Large intestine (tissue), 12 donors: ENCODE measurements at places on chromosomes 16 and 17. TPM values are rescaled to one million over a fixed set of nuclear protein-coding genes. Genes with fewer than 3 reads are reported as not detected.

DNA sequence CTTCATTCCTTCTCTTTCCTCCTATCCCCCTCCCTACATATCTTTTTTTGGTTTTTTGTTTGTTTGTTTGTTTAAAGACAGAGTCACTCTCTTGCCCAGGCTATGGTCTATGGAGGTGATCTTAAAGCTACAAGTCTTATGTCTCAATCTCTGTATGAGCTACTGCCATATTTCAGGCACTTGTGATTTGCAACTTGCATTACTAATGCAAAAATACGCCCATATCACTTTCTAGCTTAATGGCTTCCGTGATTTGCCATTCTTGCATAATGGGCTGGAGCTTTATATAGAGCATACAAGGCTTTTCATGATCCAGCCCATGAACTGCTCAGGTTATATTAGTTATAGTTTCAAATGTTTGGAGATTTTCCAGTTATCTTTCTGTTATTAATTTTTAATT, 7.5 kb downstream of the CFAP97D1 start:
- DNase-seq, result no peak

DNA sequence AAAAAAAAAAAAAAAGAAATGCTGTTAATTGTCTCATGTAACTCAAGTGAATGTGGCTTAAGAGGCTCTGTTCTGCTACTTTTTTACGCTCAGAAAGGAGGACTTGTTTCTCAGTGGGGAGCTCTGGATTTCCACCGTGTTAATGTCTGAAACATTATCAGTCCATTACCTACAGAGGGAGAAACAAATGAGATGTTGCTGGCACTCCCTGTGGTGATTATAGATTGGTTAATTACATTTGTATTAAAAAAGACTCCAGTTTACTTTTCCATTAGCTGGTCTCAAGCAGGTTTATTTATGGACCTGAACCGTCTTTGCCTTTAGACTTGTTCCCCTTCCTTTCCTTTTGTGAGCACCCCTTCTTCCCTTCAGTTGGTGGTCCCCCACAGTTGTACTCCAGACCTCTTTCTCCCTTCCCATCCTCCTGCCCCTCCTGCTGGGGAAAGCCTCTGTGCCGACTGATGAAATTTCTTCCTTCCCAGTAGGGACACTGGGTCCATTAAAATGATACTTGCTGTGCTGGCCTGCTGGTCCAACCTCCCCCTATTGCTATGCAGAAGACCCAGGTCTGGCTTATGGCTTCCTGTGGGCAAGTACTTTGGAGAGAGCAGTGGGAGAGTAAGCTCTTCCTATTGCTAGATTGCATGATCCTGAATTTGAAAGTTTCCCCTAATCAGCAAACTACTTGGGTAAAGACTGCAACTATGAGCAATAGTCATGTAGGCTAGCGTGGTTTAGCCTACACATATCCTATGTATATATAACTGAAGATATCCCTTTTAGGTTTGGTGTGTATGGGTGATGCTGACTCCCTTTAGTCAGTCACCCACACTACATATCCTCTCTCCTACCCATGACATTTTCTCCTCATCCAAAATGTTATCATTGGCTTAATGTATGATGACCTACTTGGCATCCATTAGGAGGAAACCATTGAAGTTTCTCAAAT, 8.1 kb downstream of the CDC6 start:
- no peak for DNase-seq

DNA sequence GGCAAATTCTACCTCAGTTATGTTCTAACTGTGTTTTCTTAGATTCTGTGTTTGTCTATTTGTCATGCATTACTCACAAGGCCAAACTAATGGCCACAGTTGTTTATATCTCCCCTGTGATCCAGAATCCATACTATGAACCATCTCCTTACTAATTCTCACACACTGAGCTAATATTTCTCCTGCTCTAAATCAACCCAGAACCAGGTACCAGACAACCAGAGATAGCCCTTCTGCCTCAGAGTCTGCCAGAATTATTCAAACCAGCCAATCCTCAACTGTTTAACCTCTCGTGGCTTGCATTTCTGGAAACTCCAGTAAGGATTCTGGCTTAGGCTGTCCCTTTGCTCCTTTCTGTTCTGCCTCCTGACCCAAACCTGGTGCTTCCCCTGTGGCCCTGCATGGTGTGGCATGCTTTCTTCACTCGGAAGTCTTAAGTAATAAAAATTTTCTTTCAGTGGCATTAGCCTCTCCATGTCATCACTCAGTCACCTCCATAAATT, 59.4 kb downstream of the EFCAB5 start:
- peak; percentile 3 for DNase-seq

DNA sequence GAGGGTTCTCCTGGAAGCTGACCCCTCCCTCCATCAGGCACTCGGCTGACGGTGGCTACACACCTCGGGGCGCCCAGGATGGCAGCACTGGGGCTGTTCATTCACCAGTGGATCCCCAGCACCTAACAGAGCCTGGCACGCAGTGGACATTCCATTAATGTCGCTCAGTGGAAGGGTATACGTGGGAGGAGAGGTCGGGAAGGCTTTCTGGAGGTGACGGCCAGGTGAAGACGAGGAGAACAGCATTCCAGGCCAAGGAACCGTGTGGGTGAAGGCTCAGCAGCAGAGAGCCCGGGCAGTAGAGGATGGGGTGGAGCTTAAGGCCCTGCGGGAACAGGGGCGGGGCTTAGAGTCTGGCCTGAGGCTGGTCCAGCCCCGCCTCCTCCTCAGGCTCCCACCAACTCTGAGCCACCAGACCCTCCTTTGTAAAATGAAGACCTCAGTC, 2.5 kb upstream of the HS3ST6 start:
- no peak for DNase-seq

GRCh38 chr16:67910158-67910557, 17.1 kb downstream of the PSKH1 start:
- no peak for DNase-seq

- no peak for DNase-seq
Observed at GRCh38 chr17:67853703-67854102, 28.4 kb downstream of the BPTF start.

- no peak for DNase-seq
Observed at GRCh38 chr16:16042076-16042475, 92.7 kb downstream of the ABCC1 start.

GRCh38 chr17:51921500-51921899, 237.0 kb downstream of the CA10 start:
- DNase-seq, result no peak

DNA sequence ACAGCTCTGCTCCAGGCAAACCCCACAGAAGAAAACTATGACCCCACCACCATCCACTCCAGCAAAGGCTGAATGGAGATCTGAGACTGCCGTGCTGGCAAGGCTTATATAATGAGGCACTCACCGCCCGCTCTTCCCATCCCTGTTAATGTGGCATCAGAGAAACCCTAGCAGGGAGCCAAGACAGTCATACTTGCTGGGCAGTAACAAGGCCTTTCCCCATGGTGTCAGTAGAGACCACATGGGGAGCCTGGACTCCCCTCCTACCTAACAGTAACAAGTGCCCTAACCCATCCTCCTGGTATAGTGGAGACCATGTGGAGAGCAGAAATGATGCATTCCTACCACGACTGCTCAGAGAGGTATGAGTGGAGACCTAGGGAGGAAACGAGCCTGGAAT, 235.2 kb downstream of the C16orf78 start:
- peak; percentile 52 for DNase-seq

DNA sequence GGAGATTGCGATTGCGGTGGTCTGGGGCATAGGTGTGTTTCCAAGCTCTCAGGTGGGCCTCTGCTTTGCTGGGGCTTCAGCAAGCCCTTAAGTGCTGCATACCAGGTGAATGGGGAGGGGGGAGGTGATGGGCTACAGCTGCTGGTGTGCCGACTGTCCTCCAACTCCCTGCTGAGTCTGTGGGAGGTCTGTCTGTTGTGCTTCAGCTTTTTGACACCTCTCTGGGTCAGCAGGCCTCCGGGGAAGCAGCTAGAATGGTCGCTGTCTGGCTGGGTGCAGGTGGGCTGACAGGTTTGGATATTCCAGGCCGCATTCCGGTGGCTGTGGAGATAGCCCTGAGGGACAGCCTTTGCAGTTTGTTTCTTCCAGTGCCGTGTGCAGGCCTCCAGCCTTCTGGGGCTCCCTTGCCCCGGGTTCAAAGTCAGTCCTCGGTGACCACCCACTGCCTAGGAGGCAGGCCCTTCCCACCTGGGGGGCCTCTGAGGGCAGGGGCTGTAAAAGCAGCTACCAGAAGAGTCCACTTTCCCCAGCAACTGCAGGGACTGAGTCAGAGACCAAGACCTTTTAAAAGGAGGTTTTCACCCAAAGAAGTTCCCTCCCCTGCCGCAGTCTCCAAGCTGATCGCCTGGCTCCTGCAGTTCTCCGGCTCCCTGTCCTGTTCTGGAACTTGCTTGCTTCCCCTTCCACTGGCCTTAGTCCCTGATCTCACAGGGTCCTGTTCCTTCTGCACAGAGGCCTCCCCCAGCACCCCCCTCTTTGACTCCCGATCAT, 2.0 kb upstream of the TTYH2 start:
- peak; percentile 90 for DNase-seq

- DNase-seq, result no peak
Observed at GRCh38 chr17:80760511-80760911, 215.9 kb downstream of the RPTOR start.

- DNase-seq, result no peak
Observed at GRCh38 chr17:79897243-79898063, 58.2 kb upstream of the CBX4 start.

DNA sequence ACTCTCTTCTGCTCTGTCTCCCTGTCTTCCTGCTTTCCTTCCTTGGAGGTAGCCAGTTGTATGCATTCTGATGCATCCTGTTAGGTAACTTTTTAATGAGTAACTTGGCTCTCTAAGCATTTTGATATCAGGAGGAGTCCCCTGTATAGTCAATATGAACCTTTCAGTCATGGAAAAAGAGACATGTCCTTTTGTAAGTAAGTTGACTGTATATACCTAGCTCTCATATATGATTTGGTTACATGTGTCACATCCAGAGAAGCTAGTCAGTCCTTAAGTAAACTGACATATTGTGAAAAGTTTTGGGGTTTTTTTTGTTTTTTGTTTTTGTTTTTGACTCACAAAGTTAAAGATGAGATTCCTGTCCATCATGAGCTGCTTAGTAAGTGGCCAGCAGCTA, 18.8 kb downstream of the UTP18 start:
- DNase-seq, result no peak

DNA sequence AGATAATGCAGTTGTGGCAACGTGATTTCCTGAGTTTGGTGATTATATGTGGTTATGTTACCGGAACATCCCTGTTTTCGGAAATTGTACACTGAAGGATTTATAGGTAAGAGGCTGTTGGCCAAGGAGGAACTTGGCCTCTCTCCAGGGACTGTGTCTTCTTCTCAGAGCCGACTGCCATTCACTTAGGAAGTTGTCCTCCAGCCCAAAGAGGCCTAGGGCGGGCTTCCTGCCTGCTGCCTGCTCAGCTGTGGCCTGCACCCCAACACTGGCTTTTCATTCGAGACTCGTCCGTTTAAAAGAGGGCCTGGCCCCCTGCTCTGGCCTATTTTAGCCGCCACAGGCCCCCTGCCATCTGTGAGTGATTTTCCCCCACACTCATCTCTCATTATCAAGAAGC, 64.3 kb downstream of the ZDHHC7 start:
- no peak for DNase-seq

DNA sequence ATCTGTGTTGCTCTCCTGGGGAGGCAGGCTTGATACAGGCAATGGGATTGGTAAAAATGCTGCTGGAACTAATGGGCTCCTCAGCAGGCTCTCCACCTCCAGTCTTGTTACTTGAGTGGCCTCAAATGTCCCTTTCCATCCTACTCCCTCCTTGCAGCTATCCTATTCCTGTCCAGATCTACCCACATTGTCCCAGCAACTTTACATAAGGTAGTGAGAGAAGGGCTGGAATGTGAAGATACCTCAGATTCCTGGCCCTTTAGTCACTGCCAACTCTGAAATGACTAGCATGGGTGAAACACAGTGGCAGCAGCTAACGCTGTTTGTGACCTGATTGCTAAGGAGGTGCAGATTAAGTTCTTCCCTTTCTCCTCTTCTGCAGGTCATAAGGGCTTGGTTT, 210.1 kb upstream of the HS3ST4 start:
- no peak for DNase-seq

TRPV3 gene
- polyA plus RNA-seq, result 15.0 TPM

MGAT5B gene
- polyA plus RNA-seq, result 1.4 TPM

TXNL4B gene
- polyA plus RNA-seq, result 18.9 TPM

GRAPL gene
- polyA plus RNA-seq, result 3.4 TPM

QRICH2 gene
- 3.1 TPM for polyA plus RNA-seq

KRT32 gene
- not detected for polyA plus RNA-seq

UNC13D gene
- 55.8 TPM for polyA plus RNA-seq

ADCY9 gene
- polyA plus RNA-seq, result 8.1 TPM

AATK gene
- 81.2 TPM for polyA plus RNA-seq

NHLRC4 gene
- 2.0 TPM for polyA plus RNA-seq

HOXB13 gene
- not detected for polyA plus RNA-seq

ACLY gene
- 99.7 TPM for polyA plus RNA-seq

TNFRSF12A gene
- 48.4 TPM for polyA plus RNA-seq

CA4 gene
- polyA plus RNA-seq, result 1.2 TPM

PITPNM3 gene
- polyA plus RNA-seq, result 1.4 TPM
